Myocyte (in vitro differentiated cells): ENCODE measurements at places on chromosomes 5 and 9.

- DNase-seq, result no peak
These were observed 11.4 kb upstream of the ADAMTS16 start for GRCh38 chr5:5128766-5129165.

DNA sequence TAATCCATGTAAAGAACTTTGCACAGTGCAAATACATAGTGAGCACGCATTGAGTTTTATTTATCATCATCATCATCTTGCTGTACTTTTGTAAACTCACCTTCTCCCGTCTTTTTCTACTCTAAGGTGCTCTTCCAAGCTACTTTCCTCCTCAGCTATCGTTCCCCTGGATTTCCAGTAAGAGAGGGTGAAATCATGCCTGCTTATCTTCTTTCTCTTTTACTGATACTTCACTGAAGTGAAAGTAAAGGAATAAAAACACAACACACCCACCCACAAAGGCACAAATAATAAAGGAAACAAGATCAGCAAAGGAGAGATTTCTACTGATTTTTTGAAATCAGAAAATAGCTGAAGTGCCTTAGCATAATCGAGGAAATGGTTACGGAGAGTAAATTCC lies 509.9 kb downstream of the RAB3C start:
- no peak for DNase-seq

GRCh38 chr5:50501491-50502228 lies 60.6 kb upstream of the EMB start:
- DNase-seq, result no peak

GRCh38 chr5:79573983-79574890 lies 38.0 kb upstream of the TENT2 start:
- DNase-seq, result no peak

DNA sequence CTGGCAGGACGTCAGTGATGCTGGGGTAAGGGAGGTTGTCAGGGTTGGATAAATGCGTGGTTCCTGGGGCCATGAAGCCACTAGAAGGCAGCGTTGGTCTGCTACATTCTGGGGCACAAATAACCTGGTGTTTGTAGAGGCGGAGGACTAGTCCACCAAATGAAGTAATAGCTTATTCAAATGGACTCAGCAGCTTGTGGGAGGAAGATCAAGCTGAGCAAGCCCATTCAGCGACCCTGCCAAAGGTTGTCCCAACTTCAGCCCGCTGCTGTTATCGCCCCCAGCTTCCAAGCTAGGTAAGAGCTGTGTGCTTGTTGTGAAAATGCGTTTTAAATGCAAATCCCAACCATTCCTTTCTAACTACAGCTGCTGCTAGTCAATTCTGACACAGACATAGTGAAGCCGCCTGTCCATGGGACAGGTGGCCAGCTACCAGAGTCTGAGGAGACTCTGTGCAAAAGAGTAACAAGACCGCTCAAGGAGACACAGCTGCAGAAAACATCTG lies 7.6 kb upstream of the FAM240B start:
- peak; percentile 47 for DNase-seq

GRCh38 chr9:21988056-21988990 lies 5.9 kb downstream of the CDKN2A start:
- DNase-seq, result no peak

DNA sequence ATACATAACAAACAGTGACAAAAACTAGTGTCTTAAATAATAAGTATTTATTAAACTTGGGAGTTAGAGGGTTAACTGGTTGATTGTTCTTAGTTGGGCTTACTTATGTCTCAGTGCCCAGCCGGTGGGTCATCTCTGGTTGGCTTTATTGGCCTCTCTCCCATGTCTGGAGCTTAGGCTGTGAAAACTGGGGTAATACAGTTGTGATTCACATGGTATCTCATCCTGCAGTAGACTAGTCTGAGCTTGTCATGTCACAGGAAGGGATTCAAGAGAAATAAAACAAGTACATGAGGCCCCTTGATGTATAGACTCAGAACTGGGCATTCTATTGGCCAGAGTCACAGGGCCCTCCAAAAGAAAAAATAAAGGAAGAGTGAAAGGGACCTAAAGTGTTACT lies 466.4 kb upstream of the SMC2 start:
- DNase-seq, result no peak

- DNase-seq, result no peak
These were observed 143.8 kb upstream of the FGF10 start for GRCh38 chr5:44532981-44533380.

DNA sequence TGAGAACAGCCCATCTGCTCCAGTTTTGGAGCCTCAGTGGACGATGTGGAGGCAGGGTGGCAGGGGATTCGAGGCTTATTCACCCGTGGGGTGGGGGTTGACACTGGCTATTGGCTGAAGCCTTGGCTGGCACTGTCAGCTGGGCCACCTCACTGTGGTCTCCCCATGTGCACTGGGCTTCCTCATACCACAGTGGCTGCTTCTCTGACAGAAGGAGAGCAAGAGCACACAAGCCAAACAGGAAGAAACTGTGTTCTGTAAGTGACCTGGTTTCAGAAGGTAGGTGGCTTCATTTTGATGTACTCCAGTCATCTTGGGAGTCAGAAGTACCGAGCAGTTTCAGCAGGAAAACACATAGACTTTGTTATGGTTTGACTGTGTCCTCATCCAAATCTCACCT lies 24.7 kb upstream of the CTNND2 start:
- no peak for DNase-seq

GRCh38 chr5:144122641-144123040 lies 47.8 kb downstream of the YIPF5 start:
- no peak for DNase-seq

GRCh38 chr5:154824070-154824469 lies 26.3 kb downstream of the FAXDC2 start:
- no peak for DNase-seq

DNA sequence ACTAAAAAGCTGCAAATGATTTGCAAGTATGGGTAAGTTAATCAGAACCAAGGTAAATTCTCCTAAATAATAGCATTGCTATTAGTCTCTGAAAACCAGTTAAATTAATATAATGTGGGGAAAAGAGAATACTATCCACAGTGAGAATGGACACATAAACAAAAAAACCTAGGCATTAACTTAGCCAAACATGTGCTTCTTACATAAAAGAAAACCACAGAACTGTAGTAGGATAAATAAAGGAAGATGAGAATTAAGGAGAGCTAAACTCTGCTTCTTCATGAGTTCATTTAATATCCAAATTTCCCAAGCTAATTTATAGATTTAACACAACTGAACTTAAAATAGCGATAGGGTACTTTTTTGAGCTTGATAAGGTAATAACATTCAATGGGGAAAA lies 31.8 kb downstream of the ABCA1 start:
- no peak for DNase-seq

DNA sequence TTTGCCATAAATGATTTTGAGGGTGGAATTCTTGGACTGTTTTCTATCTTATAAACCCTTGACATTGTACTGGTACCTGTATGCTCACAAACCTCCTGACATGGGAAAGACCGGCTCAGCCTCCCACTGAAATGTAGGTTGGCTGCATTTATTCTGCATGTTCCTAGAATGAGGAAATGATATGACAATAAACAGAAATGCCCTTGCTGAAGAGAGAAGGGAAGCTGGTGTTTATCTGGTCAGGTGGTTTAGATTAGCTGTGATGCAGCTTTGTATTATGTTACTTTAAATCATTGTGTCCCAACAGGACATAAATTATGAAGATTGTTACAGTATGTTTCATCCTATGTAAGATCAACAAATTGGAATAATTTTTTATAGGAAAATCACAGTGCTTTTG lies 23.1 kb upstream of the CATSPER3 start:
- no peak for DNase-seq

- DNase-seq, result no peak
These were observed 31.8 kb downstream of the ANXA1 start for GRCh38 chr9:73183428-73183827.

DNA sequence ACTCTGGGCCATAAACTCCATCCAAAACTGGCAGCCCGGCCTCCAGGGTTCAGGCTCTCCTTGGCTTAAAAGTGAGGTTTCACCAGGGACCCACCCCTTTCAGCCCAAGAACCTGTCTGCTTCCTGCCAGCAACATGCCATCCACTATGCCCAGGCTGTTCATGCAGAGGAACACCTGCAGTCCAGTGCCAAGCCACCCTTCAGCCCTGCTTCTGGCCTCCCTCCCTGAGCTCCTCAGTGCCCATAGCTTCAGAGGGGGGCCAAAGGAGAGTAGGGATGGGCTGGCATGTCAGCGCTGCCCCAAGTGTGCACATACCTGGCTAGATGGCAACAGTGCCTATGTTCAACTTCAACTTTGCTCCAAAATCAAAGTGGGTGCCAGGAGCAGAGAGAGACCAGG lies 166.9 kb upstream of the MRPS30 start:
- DNase-seq, result no peak

GRCh38 chr9:131651599-131651998 lies 88.3 kb downstream of the RAPGEF1 start:
- DNase-seq, result peak; percentile 52

DNA sequence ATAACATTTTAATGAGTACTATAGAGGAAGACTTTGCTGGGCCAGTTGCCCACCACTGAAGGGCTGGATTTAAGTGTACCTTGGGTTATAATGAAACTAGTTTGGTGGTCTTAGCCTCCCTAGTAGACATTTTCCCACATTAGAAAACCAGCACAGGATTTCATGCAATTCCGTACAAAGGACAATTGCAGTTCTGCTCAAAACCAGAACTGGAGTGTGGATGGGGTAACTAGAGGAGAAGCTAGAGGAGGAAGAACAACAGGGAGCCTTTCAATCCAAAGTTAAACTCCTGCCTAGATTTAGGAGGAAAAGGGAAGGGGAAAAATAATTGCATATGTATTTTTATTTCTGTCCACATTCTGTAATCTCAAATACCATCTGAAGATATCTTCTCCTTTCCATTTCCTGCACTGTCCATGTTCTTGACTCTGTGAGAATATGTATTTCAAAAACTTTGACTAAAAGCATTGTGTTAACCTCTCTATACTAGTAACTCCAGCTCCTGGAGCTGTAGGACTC lies 97.5 kb upstream of the SSBP2 start:
- DNase-seq, result peak; percentile 40

GRCh38 chr5:170206216-170206615 lies 26.6 kb upstream of the C5orf58 start:
- no peak for DNase-seq

- DNase-seq, result no peak
These were observed 201.0 kb upstream of the VLDLR start for GRCh38 chr9:2420543-2420942.

DNA sequence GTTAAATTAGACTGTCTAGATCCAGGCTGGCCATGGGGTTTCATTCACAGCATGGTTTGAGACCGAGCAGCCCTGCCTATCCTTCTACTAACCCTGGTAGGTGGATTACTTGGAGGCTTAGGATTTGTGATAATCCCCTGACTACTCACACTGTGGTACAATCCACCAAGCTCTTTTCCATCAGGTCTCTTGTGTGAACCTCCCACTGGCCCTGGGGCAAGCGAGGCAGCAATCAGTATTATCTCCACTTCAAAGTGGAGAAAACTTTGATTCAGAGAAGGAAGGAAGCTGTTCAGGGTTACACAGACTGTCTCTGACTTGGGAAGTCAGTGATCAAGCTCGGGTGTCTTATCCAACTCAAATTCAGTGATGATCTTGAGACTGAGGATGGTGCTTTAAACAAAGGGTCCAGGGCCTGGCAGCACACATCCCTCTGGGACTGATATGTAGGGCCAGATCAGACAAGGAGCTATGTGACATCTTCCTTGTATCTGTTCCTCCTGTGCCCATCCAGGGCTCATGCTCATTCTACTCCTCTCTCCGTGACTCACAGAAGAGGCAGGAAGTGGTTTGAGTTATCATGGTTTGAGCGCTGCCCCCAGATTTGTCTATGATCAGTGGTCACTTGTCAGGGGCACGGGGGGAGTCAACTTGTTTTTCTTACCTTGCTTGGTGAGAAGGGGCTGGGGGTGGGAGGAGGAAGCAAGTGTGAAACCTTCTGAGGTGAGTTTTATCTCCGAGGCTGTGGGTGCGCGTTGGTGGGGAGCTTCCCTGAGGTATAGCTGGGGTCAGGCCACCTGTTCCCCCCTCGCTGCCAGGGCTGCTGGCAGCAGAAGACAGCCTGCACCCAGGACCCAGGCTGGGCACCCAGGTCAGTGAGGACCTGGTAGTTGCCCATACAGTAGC lies 48.6 kb downstream of the RGS3 start:
- no peak for DNase-seq

DNA sequence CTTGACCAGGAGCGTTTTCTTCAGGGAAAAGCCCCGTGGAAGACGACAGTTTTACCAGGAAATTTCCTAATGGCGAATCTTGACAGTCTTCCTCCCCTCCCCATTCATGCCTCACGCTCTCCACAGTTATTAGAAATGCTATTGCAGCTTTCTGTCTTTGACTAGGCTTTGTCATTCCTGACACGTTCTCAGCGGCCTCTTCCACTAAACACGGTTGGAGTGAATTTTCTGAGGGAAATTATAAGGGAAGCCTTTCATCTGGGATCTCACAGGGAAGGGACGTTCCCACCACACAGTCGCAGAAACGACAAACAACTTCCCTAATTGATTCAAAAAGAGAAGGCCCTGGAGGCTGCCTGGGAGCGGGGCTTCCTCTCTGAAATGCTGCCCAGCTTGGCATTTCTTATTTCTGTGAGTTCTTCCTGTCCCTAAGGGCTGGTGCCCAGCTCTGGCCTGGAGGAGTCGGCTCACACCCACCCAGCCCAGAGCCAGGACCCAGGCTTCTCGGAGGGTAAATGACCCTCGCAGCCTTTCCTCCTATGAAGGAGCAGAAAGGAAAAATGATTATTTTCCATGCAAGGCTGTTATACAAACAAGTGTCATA lies 57.1 kb upstream of the PPP1R26 start:
- no peak for DNase-seq

- peak; percentile 5 for DNase-seq
These were observed 112.7 kb downstream of the NRG2 start for GRCh38 chr5:139930406-139930805.

DNA sequence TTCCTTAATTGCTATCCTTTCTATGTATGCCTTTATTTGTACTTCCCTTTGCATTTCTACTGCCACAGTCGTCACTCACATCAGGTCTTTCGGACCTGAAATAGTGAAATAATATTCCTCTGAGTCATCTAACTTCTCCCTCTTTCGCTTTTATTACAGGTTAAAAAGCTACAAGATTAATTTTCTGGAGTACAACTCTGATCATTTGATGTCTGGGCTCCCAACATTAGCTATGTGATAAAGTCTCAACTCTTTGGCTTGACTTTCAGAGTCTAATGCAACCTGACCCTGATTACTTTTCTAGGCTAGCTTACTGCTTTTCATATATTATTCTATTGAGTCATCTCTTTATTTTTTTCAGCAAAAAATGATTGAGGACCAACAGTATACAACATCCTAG lies 638.8 kb upstream of the WWC1 start:
- no peak for DNase-seq

GRCh38 chr5:1152156-1152555 lies 40.3 kb upstream of the SLC12A7 start:
- peak; percentile 48 for DNase-seq

DNA sequence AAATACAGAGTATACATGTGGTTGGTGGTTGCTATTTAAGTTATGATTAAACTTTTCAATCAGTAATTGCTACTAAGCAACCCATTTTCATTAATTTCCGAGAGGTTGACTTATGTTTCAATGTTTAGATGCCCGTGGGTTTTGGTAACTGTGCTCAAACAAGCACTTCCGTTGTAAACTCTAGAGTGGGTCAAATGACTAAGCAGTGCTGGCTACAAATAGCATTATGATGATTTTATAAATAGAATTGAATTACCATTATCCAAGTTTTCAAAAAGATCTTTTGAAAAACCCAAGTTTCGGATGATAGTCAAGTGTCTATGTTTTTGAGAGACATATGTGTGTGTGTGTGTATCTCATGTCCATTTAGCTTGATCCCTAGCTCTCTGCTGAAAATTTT lies 2369.4 kb upstream of the ACO1 start:
- peak; percentile 34 for DNase-seq
